Osteocyte (in vitro differentiated cells): ENCODE measurements at places on chromosomes 1 and 21.

DNA sequence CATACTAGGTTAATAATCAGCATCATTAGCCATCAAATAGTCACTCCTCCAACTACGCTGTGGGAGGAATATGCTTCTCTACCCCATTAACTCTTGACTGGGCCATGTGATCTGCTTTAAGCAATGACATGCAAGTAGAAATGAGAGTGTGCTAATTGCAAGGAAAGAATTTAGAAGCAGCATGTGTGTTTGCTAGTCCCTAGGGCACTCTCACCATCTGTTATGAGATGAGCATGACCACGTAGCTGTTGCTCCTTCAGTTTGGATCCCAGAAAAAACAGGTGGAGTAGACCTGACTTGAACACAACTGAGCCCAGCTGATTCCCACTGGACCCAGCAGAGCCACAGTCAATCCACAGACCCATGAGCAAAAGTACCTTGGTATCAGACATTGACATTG lies 19.7 kb upstream of the RGS7 start:
- H3K36me3 ChIP-seq: peaks cover 2% of the 10 kb centered on the region
- H3K4me3 ChIP-seq: no peak overlapping the region
- H3K27me3 ChIP-seq: no peaks in the 10 kb centered on the region
- no peak overlapping the region for H3K27ac ChIP-seq
- no peak for DNase-seq

- H3K4me1 ChIP-seq: peaks cover 12% of the 10 kb centered on the region
- H3K4me3 ChIP-seq: no peak overlapping the region
- H3K36me3 ChIP-seq: peaks cover 3% of the 10 kb centered on the region
- H3K27me3 ChIP-seq: no peaks in the 10 kb centered on the region
- H3K27ac ChIP-seq: no peak overlapping the region
Measured at GRCh38 chr21:31252611-31253010, 91.5 kb downstream of the TIAM1 start.

DNA sequence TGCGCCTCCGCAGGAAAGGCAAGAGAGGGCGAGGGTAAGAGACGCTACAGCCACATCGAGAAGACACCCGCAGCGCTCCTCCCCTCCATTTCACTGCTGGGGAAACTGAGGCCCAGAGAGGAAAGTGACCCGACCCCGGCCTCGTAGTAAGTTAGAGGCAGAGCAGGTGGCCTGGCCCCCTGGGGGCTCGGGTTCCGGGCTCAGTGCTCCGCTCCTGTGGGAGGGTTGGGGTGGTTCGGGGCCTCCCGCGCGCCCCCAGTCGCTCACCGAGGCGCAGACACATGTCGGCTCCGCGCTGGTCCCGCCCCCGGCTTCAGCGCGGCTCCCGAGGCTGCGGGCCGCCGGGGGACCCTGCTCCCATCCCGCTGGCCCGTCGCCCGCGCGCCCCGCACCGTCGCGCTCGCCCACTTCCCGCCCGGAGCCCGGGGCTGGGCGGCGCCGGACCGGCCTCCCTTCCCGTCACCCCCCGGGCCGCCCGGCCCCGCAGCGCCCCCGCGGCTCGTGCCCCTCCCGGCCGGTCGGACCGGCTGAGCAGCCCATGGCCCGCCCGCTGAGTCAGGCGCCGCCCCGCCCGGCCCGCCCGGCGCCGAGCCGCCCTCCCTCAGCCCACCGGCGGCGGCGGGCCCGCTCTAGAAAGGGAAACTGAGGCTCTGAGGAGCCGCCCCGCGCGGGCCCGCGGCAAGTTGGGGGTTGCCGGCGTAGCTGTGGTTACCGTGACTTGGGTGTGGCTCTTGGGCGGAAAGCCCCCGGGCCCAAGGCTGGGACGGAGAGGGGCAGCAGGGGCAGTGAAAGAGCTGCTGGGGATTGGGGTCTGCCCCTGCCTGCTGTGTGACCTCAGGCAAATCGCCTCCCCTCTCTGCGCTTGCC lies at the start of gene TMEM54:
TMEM54 (minus strand) TSS at position 434 of the 867 bp plus-strand sequence; CDS start at position 283, 151 bp downstream.
- H3K4me1 ChIP-seq: peaks cover 9% of the 10 kb centered on the region
- peak within 1 kb of the TSS; percentile 78 for H3K4me3 ChIP-seq
- H3K36me3 ChIP-seq: no peaks in the 10 kb centered on the region
- no peak for DNase-seq

DNA sequence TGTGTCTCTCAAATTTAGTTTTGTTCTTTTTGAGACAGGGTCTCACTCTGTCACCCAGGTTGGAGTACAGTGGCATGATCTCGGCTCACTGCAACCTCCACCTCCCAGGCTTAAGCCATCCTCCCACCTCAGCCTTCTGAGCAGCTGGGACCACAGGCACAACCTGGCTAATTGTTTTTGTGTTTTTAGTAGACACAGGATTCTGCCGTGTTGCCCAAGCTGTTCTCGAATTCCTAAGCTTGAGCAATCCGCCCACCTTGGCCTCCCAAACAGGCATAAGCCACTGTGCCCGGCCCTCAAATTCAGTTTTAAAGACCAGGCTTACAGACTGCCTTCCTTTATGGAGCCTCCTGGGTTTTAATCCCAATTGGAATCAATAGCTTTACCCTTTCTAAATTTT lies 83.7 kb upstream of the SELENON start:
- H3K4me3 ChIP-seq: no peak overlapping the region
- DNase-seq: no peak
- H3K4me1 ChIP-seq: peaks cover 53% of the 10 kb centered on the region
- H3K36me3 ChIP-seq: peaks cover 15% of the 10 kb centered on the region
- H3K27ac ChIP-seq: no peak overlapping the region

- H3K4me1 ChIP-seq: no peaks in the 10 kb centered on the region
- DNase-seq: no peak
- no peak overlapping the region for H3K4me3 ChIP-seq
- H3K27me3 ChIP-seq: peaks cover 8% of the 10 kb centered on the region
- H3K27ac ChIP-seq: no peak overlapping the region
Measured at GRCh38 chr1:102463328-102463727, 466.6 kb upstream of the OLFM3 start.

DNA sequence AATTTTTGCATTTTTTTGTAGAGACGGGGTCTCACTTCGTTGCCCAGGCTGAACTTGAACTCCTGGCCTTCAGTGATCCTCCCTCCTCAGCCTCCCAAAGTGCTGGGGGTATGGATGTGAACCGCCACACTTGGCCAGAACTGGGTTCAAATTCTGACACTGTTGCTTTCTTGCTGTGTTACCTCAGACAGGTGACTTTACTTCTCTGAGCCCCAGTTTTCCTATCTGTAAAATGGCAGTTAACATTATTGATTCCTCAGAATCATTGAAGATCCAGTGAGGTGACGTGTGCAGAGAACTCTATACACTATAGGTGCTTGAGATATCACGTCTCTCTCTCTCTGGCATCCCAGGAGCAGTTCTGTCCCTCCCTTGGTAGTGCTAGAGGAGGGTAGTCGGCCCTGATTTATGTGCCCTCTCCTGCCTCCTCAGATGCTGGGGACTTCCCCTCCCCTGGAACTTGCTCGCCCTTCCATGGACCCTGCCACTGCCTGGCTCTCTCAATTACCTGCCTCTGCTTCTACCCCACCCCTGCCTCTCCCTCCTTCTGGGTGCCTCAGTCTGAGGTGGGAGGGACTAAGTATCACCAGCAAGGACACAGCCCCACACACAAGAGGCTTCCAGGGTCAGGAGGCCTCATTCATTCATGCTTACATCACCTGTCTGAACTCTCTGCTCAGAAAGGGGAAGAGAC lies 2.8 kb upstream of the HPCA start:
- H3K4me3 ChIP-seq: no peak overlapping the region
- no peak for DNase-seq
- peaks cover 22% of the 10 kb centered on the region for H3K27me3 ChIP-seq
- no peaks in the 10 kb centered on the region for H3K36me3 ChIP-seq

GRCh38 chr1:247857069-247857984 lies at the start of gene TRIM58:
Gene TRIM58 (plus strand): TSS chr1:247857187. CDS start chr1:247857247, 60 bp downstream.
- no peak for DNase-seq
- H3K27me3 ChIP-seq: no peaks in the 10 kb centered on the region
- H3K36me3 ChIP-seq: no peaks in the 10 kb centered on the region
- peaks cover 9% of the 10 kb centered on the region for H3K4me1 ChIP-seq

DNA sequence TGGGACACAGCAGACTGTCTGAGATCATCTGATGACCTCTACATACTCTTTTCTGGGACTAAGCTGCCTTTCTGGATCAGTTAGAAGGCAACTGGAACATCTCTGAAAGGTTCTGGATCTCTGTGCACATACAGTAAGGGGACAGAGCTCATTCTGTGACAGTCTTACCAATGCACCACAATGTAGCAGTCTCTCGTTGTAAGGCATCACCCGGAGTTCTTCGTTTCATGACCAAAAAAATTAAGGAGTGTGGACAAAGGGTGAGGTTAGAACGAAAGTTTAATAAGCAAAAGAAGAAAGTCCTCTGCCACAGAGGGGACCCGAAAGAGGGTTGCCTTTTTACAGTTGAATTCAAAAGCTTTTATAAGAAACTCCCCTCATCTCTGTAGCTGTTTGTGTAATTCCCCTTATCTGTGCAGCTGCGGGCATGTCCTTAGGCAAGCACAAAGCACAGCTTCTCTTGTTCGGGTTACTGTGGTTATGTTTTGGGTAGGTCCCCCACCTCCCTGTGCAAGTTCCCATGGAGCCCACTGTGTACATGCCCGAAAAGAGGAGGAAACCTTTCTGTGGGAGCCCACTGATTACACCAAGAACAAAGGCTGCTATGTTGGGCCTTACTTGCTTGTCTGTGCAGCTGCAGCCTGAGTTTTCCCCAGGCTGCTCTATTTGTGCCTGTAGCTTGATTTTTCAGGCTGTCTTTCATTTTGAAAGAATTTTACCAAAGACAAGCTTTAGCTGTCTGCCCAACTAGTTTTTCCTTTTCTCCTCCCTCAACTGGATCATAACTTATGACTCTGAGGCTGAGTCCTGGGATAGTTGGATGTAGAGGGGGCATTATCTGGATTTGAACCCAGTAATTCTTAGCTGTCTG lies 53.1 kb upstream of the CACNA1E start:
- no peaks in the 10 kb centered on the region for H3K4me1 ChIP-seq
- H3K27ac ChIP-seq: no peak overlapping the region

- peaks cover 2% of the 10 kb centered on the region for H3K36me3 ChIP-seq
- H3K4me1 ChIP-seq: no peaks in the 10 kb centered on the region
- H3K4me3 ChIP-seq: no peak overlapping the region
- H3K27me3 ChIP-seq: no peaks in the 10 kb centered on the region
- no peak for DNase-seq
Measured at GRCh38 chr1:188194916-188195315, 1366.2 kb downstream of the PLA2G4A start.

DNA sequence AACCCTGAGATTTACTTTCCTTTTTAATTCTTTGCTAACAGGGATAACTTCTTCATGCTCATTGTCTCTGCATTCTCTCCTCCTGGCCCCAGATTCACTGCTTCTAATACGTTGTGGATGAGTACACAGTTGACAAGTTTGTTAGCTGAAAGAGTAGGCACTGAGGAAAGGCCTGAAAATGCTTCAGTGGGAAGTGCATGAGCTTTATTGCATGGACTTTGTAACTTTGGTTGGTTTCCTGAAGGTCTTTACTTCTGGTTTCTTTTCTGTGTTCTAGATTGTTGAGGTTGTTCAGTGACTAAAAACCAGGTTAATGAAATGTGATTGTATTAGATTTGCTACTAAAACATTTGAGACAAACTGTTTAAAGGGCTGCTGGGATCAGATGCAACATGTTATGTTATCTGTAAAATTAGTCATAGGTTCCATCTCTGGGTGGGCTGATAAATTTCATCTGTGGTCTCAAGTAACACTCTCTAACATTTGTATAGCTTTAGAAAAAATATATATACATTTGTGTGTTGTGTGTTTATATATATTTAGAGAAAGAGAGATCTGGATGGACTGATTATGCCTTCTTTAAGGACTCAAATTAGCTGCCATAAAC lies 19.1 kb downstream of the LRIG2 start:
- H3K27ac ChIP-seq: no peak overlapping the region
- peaks cover 28% of the 10 kb centered on the region for H3K36me3 ChIP-seq
- no peak overlapping the region for H3K4me3 ChIP-seq
- H3K4me1 ChIP-seq: peaks cover 3% of the 10 kb centered on the region
- H3K27me3 ChIP-seq: no peaks in the 10 kb centered on the region

- peaks cover 29% of the 10 kb centered on the region for H3K4me1 ChIP-seq
- H3K27ac ChIP-seq: no peak overlapping the region
- no peak for DNase-seq
- no peak overlapping the region for H3K4me3 ChIP-seq
- H3K36me3 ChIP-seq: peaks cover 2% of the 10 kb centered on the region
- no peaks in the 10 kb centered on the region for H3K27me3 ChIP-seq
Measured at GRCh38 chr1:246032984-246033383, 474.1 kb downstream of the SMYD3 start.

GRCh38 chr1:98323388-98323787 lies 338.1 kb upstream of the SNX7 start:
- peak overlapping the region; percentile 3 for H3K4me3 ChIP-seq
- no peak for DNase-seq
- H3K36me3 ChIP-seq: peaks cover 6% of the 10 kb centered on the region
- no peaks in the 10 kb centered on the region for H3K27me3 ChIP-seq

DNA sequence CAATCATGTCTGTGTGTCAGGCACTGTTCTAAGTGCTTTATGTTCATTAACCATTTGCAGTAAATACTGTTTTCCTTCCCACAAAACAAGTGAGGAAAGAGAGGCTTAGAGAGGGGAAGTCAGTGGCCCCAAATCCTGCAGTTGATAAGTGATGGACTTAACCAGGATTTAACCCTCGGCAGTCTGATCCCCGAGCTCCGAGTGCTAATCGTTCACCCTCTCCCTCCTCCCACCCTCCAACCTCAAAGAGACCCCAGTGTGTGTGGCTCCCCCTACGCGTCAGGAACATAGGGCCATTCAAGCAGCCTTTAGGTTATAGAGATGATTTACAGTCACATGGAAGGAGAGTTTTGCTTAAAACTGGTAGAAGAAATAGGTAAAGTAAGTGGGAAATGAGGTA lies 47.2 kb downstream of the SCCPDH start:
- H3K4me1 ChIP-seq: no peaks in the 10 kb centered on the region
- no peak overlapping the region for H3K27ac ChIP-seq
- DNase-seq: no peak
- H3K4me3 ChIP-seq: no peak overlapping the region
- H3K36me3 ChIP-seq: peaks cover 59% of the 10 kb centered on the region

DNA sequence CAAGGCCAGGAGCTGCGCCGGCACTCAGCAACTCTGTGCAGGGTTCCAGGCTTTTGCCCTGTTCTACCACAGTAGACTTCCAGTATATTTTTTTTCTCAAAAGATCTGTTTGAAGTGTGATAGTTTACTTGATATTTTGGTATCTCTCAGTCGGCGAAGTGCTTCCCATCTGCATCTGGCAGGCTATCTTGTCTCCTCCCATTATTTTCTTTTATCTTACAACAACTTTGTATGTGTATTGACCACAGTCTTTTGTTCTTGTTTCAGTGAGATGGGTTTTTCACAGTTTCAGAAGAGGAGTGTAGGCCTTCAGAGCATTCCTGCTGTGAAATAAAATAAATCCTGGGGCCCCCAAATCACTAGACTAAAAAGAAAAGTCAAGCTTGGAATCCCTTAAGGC lies 292.9 kb downstream of the PTGER3 start:
- no peaks in the 10 kb centered on the region for H3K27me3 ChIP-seq
- H3K36me3 ChIP-seq: no peaks in the 10 kb centered on the region
- no peaks in the 10 kb centered on the region for H3K4me1 ChIP-seq

DNA sequence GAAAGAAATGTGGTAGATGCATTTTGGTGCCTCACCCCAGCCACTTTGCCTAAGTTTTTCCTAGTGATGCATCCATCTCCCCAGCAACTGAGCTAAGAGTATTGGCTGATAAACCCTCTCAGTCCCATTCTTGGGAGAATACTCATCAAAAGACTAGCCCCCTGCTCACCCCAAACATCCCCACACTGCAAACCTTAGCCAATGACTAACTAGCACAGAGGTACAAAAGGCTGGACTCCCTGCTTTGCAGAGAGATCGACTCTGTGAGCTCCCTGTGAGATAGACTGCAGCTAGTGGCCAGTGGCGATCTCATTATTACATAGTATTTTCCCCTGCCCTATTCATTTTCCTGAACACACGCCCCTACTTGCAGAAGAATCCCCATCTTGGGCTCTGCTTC lies 155.3 kb downstream of the HHIPL2 start:
- H3K4me1 ChIP-seq: no peaks in the 10 kb centered on the region
- H3K27me3 ChIP-seq: peaks cover 6% of the 10 kb centered on the region
- no peaks in the 10 kb centered on the region for H3K36me3 ChIP-seq
- no peak overlapping the region for H3K27ac ChIP-seq
- DNase-seq: no peak
